Pancreas (tissue), 10 donors: ENCODE measurements at places on chromosomes 7 and 10. TPM values are rescaled to one million over a fixed set of nuclear protein-coding genes. Genes with fewer than 3 reads are reported as not detected.

LRIT1 gene
- total RNA-seq: not detected

- H3K4me1 ChIP-seq: no peaks in the 10 kb centered on the region
- no peaks in the 10 kb centered on the region for H3K27me3 ChIP-seq
- no peak overlapping the region for H3K27ac ChIP-seq
- no peak for DNase-seq
- no peak overlapping the region for H3K4me3 ChIP-seq
Observed at GRCh38 chr7:70487428-70487827, 644.5 kb upstream of the GALNT17 start.

GRCh38 chr10:67471022-67471421 is 225.0 kb downstream of the CTNNA3 start:
- no peak for DNase-seq
- no peak overlapping the region for H3K27ac ChIP-seq
- no peaks in the 10 kb centered on the region for H3K36me3 ChIP-seq
- H3K4me3 ChIP-seq: no peak overlapping the region
- no peaks in the 10 kb centered on the region for H3K27me3 ChIP-seq
- no peaks in the 10 kb centered on the region for H3K4me1 ChIP-seq

ASZ1 gene
- not detected for total RNA-seq

DNA sequence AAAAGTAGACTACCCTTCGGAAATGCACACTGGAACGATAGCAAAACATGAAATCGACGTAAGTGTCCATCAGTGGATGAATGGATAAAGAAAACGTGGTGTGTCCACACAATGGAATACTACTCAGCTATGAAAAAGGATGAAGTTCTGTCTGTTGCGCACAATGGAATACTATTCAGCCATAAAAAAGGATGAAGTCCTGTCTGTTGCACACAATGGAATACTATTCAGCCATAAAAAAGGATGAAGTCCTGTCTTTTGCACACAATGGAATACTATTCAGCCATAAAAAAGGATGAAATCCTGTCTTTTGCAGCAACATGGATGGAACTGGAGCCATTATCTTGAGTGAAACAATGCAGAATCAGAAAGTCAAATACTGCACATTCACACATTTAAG is 591.8 kb downstream of the PTPRN2 start:
- H3K4me1 ChIP-seq: no peaks in the 10 kb centered on the region
- no peaks in the 10 kb centered on the region for H3K27me3 ChIP-seq
- DNase-seq: no peak
- H3K36me3 ChIP-seq: no peaks in the 10 kb centered on the region
- H3K27ac ChIP-seq: no peak overlapping the region

COL26A1 gene
- 0.84 TPM for total RNA-seq
